Panc1 (cell line): ENCODE measurements at places on chromosomes 5 and 9.

DNA sequence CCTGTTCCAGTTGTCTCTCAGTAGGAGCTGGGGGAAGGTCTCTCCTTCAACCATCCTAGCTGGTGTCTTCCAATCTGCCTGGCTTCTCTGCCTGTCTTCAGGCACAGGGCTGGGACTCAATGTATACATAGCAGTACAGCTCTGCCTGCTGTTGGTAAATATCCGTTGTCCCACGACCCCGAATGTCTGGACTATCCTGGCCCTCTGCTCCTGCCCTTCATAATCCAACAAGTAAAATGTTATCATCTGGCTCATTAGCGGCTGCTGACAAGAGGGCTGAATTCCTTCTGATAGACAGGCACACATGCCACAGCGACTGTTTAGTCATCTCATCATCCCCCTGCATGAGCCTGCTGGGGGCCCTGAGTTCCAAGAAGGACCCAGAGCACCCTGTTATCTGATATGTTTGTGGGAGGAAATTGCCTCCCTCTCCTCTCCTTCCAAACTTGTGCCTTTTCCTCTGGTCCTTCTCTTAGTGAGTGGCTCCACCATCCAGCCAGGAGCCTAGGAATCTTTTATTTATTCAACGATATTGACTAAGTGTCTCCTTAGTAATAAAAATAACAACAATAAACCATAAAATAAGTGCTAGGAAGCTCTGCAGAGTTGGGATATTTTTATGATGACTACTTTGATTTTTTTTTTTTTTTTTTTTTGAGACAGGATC, 29.5 kb upstream of the TGFBR1 start:
- no peak for DNase-seq

GRCh38 chr5:143231416-143231815, 172.1 kb downstream of the NR3C1 start:
- DNase-seq, result no peak

DNA sequence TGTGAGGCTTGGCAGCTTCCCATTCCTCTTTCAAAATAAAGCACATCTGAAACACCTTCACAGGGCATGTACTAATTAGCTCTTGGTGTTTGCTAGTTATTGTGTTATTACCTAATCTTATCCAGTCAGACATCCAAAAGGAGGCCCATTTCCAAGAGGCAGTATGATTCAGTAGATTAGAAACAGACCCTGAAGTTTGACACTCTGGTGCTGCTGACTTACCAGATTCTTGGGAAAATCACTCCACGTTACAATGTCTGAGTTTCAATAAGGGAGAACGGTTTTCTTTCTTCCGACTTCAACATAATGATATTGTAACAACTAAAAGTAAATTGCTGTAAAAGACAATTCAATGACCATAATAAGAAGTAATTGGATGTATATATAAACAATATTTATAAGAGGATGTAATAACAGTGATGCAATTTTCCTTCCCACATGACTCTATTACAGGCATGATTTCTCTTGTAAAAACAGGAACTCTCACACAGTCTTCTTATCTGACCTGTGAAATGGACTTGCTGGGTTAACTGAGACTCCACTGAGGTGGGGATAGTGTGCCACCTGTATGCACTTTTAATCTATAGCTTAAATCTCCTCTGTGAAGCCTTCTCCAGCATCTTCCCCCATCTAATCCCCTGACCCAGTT, 181.3 kb upstream of the ELL2 start:
- no peak for DNase-seq

GRCh38 chr9:82353631-82354278, 365.2 kb downstream of the SPATA31D1 start:
- no peak for DNase-seq

- no peak for DNase-seq
Measured at GRCh38 chr5:129395247-129395646, 64.9 kb upstream of the ADAMTS19 start.

GRCh38 chr9:127983847-127984289, 3.1 kb upstream of the EEIG1 start:
- no peak for DNase-seq

DNA sequence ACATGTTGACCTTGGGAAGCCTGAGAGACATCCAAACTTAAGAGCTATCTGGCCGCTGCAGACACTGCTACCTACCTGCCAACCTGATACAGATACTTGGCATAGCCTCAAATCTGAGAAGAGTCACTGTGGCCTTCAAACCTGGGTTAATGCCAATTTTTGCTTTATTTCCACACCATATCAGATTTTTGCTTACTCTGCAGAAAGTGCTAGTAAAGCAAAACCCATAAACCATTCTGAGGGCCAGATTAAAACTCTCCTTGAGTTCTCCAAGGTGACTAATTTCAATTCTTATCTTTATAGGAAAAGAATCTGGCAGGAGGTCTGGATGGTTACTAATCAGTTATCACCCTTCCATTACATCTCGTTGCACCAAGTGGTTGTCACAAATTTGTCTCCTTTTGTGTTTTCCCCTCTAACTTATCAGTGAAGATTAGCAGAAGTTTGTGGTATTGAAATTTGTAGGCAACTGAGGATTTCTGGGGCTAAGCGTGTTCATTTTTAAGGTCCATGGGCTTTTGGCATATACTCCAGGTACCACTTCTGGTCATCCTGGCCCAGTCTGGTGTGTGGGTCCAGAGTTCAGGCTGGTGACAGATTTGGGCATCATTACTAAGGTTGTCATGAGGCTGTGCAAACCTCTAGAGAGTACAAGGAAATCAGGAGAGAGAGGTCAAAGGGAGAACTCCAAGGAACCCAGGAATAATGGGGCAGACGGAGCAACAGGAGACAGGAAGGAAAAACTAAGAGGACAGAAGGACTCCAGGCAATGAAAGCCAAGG, 177.9 kb downstream of the TSSK1B start:
- DNase-seq, result no peak

DNA sequence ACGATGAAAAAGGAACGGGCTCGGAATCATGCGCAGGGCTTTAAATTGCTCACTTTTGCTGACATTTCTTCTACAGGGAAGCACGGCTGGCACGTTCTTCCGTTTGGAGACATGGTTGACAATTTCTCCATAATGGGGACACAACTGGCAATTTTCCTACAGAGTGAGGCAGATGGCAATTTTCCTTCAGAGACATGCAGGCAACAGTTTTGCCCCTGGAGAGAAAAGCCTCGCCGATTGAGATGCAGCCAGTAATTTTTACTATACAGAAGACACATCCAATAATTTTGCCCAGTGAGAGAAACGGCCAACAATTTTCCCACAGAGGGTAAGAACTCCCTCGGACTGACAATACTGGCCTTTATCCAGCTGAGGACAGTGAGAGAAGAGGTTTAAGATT, 90.9 kb upstream of the GPR151 start:
- DNase-seq, result no peak
